ENCODE measurements at places on chromosomes 3 and 15.

DNA sequence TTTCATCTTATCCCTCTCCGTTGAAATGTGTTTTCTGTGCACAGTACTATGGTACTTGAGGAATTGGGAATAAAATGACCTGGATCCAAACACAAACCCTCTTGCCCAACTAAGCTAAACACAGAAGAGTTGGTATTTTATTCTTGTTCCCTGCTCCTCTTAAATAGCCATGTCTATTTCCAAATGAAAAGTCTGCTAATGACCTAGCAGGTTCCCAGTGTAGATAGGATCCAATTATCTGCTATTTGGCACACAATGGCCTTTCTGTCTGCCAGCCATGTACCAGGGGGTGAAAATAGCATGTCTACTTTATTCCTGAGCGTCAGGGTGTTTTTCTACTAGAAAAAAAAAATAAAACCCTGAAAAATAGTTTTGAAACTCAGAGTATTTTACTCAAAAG lies 657.0 kb upstream of the NAALADL2 start:
- no peak for DNase-seq

DNA sequence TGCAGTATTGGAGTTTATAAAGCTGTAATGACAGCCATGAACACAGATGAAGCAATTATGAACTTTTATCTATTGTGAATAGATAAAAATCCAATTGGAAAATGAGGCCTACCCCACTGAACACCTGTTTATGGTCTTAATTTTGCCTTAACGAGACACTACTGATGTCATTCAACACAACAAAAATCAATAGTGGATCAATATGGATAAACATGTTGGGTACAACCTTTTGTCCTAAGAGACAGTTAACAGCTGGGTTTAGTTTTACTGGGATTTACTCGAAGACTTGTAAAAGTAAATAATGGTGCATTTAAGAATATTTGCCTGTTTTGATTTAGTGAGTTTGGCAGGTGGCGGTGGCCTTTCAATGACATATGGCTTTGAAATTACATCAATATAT lies 217.8 kb downstream of the NR1D2 start:
- no peak for DNase-seq

- no peak for DNase-seq
Measured at GRCh38 chr3:168865022-168865551, 769.4 kb upstream of the GOLIM4 start.

DNA sequence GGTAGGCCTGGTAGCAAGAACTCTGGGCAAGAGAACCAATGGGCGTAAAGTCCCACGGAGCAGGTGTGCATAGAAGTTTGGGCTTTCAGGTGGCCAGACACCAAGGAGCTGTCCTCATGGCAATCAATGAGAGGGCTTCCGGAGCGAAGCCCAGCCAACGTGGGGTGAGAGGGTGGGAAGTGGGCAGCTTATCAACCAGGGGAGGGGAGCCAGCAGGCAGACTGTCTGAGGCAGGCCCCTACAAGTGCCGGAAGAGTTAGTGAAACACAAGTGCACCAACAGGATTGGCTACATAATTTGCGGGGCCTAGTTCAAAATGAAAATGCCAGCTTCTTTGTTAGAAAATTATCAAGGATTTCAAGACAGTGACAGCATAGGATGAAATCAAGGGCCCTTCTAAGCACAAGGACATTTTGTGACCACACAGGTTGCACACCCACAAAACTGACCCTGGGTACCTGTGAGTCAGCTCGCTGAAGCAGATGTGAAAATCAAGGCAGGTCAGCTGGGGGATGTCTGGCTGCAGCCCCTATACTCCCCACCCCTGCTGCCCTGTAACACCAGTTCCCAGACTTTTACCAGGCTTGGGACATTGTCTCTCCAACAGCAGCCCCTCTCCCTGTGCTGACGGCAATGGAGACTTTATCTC lies 102.1 kb upstream of the ETV5 start:
- no peak for DNase-seq

- DNase-seq = no peak
Measured at GRCh38 chr15:83880529-83880928, 226.6 kb downstream of the ADAMTSL3 start.

GRCh38 chr15:42608110-42608531 lies 32.7 kb downstream of the STARD9 start:
- DNase-seq = no peak

DNA sequence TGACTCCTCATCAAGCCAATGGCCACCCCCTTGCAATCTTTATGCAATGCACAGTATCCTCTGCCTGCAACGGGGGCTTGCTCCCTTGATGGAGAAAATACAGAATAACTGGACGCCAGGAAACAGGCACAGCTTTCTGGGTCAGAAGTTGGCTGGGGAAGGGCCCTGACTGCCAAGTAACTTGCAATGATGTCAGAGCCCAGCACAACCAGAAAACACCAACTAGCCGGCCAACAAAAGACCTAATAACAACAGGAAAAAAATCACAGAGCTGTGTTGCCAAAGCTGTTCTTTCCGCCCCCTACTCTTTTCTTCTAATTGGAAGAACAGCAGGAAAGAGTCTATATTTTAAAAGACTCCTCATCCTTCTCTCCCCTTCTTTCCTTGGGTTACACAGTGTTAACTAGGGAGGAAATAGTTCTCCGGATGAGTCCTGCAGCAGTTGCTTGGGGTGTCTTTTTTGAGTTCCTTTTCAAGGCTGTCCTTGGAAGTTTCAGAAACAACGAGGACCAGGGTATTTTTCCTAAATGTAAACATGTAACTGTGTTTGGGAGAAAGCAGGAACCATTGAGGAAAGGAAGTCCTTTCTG lies 1.4 kb upstream of the SEMA6D start:
- no peak for DNase-seq

DNA sequence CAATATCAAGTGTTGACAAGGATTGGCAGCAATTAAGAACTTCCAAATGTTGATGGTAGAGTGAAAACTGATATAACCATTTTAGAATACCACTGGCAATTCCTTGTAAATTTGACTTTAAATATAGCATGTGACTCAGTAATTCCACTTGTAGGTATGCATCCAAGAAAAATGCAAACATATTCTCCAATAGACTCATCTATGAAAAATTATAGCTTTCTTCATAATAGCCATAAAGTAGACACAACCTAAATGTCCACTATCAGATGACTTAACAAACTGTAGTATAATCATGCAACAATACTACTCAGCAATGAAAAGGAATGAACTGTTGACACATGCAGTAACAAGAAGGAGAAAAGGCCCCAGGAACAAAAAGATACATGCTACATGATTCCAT lies 988.1 kb downstream of the FHIT start:
- DNase-seq = no peak

GRCh38 chr15:80234883-80235282 lies 17.1 kb downstream of the CTXND1 start:
- peak; percentile 5 for DNase-seq

DNA sequence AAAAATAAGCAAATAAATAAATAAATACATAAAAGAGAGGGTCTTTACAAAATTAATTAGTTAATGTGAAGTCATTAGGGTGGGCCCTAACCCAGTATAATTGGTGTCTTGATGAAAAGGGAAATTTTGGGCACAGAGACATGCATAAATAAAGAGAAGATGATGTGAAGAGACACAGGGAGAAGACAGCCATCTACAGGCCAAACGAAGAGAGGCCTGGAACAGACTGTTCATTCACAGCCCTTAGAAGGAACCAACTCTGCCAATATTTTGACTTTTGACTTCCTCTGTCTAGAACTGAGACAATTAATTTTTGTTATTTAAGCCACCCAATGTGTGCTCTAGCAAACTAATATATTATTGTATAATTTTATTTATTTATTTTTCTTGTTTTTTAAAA lies 29.6 kb upstream of the SELENOK start:
- no peak for DNase-seq

DNA sequence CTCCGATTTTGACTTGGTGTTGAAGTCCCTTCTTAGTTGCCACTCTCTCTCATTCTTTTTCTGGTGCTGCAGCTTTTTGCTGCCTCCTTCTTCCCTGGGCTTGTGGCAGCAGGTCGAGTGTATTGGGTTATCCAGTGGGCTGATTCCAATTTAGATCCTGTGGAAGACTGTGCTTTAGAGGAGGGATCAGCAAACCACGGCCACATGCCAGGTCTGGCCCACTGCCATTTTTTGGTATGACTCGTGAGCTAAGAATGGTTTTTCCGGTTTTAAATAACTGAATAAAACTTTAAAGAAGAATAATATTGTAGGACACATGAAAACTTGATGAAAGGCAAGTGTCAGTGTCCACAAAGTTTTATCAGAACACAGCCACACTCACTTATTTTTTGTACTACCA lies 330.5 kb downstream of the ROBO2 start:
- no peak for DNase-seq

Data from stimulated activated CD4-positive, alpha-beta T cell treated with anti-CD3 and anti-CD28 coated beads, TNF-alpha, amount 100 ng/mL, for 24 hours (primary cell).